ENCODE measurements at places on chromosomes 11 and 22. TPM values are rescaled to one million over a fixed set of nuclear protein-coding genes. Genes with fewer than 3 reads are reported as not detected.

The ART5 gene
- total RNA-seq: 0.27 TPM

The OR8G5 gene
- total RNA-seq: not detected

The CARD16 gene
- not detected for total RNA-seq

The LRRC32 gene
- 0.07 TPM for total RNA-seq

The OR51I1 gene
- not detected for total RNA-seq
